ENCODE measurements at places on chromosomes 1 and 21. TPM values are rescaled to one million over a fixed set of nuclear protein-coding genes. Genes with fewer than 3 reads are reported as not detected.

DNA sequence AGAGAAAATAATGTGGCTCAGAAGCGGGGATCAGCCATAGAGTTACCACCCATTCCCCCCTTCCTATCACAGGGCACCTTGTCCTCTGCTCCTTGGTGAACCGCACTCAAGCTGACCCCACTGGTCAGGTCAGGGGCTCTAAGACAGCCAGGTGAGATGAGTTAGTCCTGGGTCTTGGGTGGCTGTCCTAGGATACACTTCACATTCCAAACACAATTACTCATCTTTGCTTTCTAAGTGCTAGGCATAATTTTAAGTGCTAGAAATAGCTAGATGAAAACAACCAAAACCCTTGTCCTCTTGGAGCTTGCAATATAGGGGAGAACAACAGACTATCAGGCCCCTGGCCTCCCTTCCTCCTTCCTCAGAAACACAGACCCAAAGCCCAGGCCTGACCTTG is 7.8 kb upstream of the MUTYH start:
- H3K4me1 ChIP-seq: peaks cover 16% of the 10 kb centered on the region
- DNase-seq: no peak
- peak overlapping the region; percentile 54 for H3K27ac ChIP-seq
- peaks cover 2% of the 10 kb centered on the region for H3K36me3 ChIP-seq
- no peaks in the 10 kb centered on the region for H3K27me3 ChIP-seq

- H3K4me1 ChIP-seq: no peaks in the 10 kb centered on the region
- H3K27ac ChIP-seq: no peak overlapping the region
- DNase-seq: peak; percentile 82
- peaks cover 74% of the 10 kb centered on the region for H3K27me3 ChIP-seq
- no peak overlapping the region for H3K4me3 ChIP-seq
Measured at GRCh38 chr1:46527474-46528296, 23.8 kb downstream of the KNCN start.

DNA sequence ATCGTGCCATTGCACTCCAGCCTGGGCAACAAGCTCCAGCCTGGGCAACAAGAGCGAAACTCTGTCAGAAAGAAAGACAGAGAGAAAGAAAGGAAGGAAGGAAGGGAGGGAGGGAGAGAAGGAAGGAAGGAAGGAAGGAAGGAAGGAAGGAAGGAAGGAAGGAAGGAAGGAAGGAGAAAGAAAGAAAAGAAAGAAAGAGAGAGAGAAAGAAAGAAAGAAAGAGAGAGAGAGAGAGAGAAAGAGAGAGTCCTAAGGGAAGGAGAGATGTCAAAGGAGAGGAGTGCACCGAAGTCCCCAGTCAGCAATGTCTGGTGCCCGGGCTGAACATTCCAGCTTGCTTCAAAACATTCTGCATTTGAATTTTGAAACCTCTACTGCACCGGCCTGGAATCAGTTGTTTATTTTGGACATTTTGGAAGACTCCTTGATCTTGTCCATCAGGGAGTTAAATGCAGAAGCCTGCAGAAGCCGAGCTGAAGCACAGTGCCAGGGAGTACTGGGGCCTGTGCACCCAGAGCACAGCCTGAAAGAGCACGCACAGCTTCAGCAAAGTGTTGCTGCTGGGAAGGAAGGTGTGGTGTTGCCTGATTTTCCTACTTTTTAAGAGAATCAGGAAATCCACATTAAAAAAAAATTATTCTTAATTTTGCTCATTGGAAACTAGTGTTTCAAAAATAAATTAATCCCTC is 3.7 kb upstream of the IGSF3 start:
- H3K36me3 ChIP-seq: no peaks in the 10 kb centered on the region
- H3K27me3 ChIP-seq: no peaks in the 10 kb centered on the region
- no peak for DNase-seq
- H3K4me3 ChIP-seq: no peak overlapping the region
- H3K4me1 ChIP-seq: peaks cover 3% of the 10 kb centered on the region

GRCh38 chr1:89949991-89950624 is 44.8 kb upstream of the ZNF326 start:
- no peaks in the 10 kb centered on the region for H3K27me3 ChIP-seq
- no peak overlapping the region for H3K4me3 ChIP-seq
- DNase-seq: no peak

DNA sequence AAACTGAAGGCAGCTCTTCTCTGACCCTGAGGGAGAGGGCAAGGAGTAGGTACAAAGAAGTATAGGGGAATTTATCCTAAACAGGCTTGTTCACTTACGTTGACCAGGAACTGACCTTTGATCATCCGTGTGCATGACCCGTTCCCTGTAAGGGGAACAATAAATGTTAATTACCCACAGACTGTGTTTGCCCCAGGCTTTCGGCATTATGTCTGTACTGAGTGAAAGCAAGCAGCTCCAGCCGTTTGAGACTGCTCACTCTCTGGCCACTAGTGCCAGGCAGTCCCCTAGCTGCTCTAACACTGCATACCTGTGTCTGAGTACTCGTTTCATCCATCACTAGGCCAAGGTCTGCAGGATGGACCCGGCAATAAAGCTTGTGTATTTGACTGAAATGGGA is 1365.3 kb downstream of the NCAM2 start:
- H3K36me3 ChIP-seq: no peaks in the 10 kb centered on the region
- no peaks in the 10 kb centered on the region for H3K27me3 ChIP-seq
- H3K4me1 ChIP-seq: no peaks in the 10 kb centered on the region
- DNase-seq: no peak
- H3K4me3 ChIP-seq: no peak overlapping the region
- H3K27ac ChIP-seq: no peak overlapping the region

The VCAM1 gene
- 718 TPM for total RNA-seq

GRCh38 chr1:26530410-26530894 is 891 bp downstream of the RPS6KA1 start:
- H3K4me3 ChIP-seq: peak overlapping the region; percentile 92
- no peaks in the 10 kb centered on the region for H3K36me3 ChIP-seq
- H3K27ac ChIP-seq: no peak overlapping the region
- peaks cover 9% of the 10 kb centered on the region for H3K4me1 ChIP-seq

DNA sequence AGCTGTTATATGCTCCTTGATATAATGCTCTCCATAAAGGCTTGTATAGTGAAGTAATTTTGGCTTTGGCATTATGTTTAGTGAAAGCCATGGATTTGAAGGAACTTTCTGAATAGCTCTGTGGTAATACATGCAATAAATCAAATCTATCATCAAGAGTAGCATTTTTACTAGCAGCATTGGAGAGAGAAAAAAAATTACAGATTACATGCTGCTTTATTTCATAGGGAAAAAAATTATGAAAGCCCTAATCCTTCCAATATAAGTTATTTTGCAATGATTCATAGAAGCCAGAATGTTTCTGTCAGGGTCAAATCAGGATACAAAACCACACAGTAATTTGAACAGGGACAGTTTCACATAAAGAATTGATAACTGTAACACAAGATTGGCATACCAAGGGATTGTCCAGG is 250.0 kb downstream of the SPATA17 start:
- H3K27me3 ChIP-seq: no peaks in the 10 kb centered on the region
- H3K4me3 ChIP-seq: no peak overlapping the region
- H3K27ac ChIP-seq: no peak overlapping the region
- no peak for DNase-seq
- no peaks in the 10 kb centered on the region for H3K4me1 ChIP-seq
- no peaks in the 10 kb centered on the region for H3K36me3 ChIP-seq

The AGMAT gene
- 0.70 TPM for total RNA-seq

The KCNA3 gene
- not detected for total RNA-seq

DNA sequence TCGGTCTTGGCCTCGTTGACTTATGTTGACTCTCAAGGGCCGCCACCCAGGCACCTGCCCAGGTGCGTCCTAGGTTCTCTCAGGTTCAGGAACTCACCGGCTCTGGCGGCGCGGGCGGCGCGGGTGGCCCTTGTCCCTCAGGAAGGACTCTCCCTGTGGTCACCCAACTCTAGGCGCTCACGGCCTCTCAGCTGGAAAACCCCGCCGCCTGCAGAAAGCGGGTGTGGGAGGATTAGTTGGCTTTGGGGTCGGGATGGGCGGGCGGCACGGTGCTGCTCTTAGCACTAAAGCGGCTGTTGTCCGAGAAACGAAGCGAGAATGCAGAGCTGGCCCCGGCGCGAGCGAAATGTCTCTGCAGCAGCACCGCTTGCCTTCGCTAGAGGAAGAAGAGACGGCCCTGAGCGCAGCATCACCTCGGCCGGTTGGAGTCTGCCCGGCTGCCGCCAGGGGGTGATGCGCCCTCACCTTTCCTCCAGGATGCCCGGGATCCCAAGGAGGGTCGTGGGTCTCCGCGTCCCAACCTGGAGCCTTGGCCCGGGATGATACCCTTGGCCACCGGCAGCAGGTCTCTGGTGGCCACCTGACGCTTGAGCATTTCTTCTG is 8.1 kb upstream of the TADA1 start:
- H3K27me3 ChIP-seq: peaks cover 38% of the 10 kb centered on the region
- peak; percentile 45 for DNase-seq
- no peaks in the 10 kb centered on the region for H3K4me1 ChIP-seq
- H3K4me3 ChIP-seq: no peak overlapping the region

The DCDC2B gene
- not detected for total RNA-seq

The CCDC17 gene
- 2.9 TPM for total RNA-seq

The HLX gene
- total RNA-seq: 4.5 TPM

The GPR153 gene
- 32.7 TPM for total RNA-seq

DNA sequence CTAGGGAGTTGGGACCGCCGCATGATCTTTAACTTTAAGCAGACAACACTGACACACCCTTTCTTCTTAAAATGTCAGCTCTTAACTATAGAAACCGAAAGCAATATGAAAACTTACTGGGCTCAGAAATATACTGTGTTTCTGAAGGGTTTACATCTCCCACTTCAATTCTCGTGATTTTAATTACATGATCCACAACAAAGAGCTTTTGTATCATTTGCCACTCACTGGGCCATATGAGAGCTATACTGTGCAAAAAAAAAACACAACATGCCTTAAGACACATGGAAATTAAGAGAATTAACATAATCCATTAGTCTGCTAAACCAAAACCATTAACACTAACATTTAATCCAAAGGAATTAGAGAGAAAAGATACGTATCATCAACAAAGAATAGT is 35.0 kb upstream of the RAP1GAP start:
- no peak for DNase-seq
- peaks cover 34% of the 10 kb centered on the region for H3K36me3 ChIP-seq
- no peaks in the 10 kb centered on the region for H3K4me1 ChIP-seq

The S100A8 gene
- not detected for total RNA-seq

DNA sequence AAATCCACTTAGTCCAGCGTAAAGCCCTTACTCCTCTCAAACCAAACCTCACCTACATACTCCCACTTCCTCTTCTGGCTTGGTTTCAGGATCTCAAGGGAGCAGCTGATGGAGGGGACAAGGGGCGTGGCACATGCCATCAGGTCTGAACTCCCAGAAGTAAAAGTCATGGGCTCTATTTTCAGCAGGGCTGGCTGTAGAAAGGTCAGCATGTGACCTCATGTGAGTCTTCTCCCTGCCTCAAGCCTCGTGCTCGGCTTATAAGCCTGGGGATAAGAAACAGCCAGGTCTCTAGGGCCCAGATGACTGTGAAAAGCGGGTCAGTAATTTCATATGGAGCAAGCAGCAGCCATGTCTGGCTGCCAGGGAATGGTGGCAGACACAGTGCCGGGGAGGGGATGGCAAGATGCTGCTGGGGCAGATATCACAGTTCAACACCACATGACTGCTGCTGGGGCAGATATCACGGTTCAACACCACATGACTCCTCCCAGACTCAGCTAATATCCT is 227.9 kb downstream of the KCNH1 start:
- H3K27ac ChIP-seq: no peak overlapping the region
- no peaks in the 10 kb centered on the region for H3K27me3 ChIP-seq
- H3K4me3 ChIP-seq: no peak overlapping the region
- no peaks in the 10 kb centered on the region for H3K36me3 ChIP-seq
- H3K4me1 ChIP-seq: no peaks in the 10 kb centered on the region
- DNase-seq: peak; percentile 6

The DTL gene
- total RNA-seq: 13.6 TPM

The MROH7 gene
- total RNA-seq: 9.4 TPM

GRCh38 chr1:20484519-20485462 is 1.2 kb downstream of the CAMK2N1 start:
- DNase-seq: peak; percentile 17
- peaks cover 98% of the 10 kb centered on the region for H3K27me3 ChIP-seq
- no peak overlapping the region for H3K27ac ChIP-seq
- H3K36me3 ChIP-seq: no peaks in the 10 kb centered on the region
- H3K4me1 ChIP-seq: no peaks in the 10 kb centered on the region

- H3K36me3 ChIP-seq: no peaks in the 10 kb centered on the region
- H3K27ac ChIP-seq: no peak overlapping the region
- peaks cover 7% of the 10 kb centered on the region for H3K4me1 ChIP-seq
- DNase-seq: no peak
- no peak overlapping the region for H3K4me3 ChIP-seq
Measured at GRCh38 chr1:210624722-210625121, 296.0 kb downstream of the HHAT start.

The OLFM3 gene
- total RNA-seq: not detected

DNA sequence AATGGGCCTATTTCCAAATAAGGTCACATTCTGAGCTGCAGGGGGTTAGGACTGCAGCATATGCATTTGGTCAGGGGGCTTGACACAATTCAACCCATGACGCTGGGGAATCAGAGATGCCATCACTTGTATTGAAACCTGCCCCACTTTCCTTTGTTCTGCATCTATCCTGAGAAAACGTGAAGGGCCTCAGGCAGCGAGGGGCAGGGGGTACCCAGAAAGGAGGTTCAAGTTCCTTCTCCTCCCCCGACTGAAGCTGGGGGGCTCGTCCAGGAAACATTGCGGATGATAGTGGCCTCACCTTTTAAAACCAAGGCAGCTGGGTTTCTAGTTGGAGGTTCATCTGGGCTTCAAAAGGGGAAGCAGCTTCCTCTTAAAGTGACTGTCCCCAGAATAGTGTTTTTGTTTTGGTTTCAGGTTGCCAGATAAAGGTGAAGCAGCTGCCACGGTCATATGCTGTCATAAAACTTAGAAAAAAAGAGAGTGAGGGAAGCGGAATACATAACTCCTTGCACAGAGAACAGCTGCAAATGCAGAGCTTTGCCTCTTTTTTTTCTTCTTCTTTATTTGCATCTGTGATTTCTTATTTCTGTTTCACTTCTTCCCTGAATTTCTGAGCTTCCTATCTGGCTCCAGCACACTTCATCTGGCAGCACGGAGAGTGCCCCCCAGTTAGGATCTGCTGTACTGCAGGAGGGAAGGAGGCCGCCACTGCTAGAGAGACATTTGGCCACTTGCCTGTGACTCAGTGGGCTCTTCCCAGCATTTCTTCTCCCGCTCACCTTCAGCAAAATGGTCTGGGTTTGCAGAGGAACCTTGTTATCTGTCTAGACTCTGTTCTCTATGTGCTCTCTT is 142.0 kb downstream of the AJAP1 start:
- peaks cover 12% of the 10 kb centered on the region for H3K27me3 ChIP-seq
- no peak overlapping the region for H3K4me3 ChIP-seq
- no peak for DNase-seq
- H3K4me1 ChIP-seq: no peaks in the 10 kb centered on the region

- H3K4me1 ChIP-seq: no peaks in the 10 kb centered on the region
- no peaks in the 10 kb centered on the region for H3K27me3 ChIP-seq
- no peaks in the 10 kb centered on the region for H3K36me3 ChIP-seq
- H3K27ac ChIP-seq: no peak overlapping the region
Measured at GRCh38 chr1:219312967-219313366, 139.3 kb downstream of the LYPLAL1 start.
